ENCODE measurements at places on chromosomes 2 and 18.

DNA sequence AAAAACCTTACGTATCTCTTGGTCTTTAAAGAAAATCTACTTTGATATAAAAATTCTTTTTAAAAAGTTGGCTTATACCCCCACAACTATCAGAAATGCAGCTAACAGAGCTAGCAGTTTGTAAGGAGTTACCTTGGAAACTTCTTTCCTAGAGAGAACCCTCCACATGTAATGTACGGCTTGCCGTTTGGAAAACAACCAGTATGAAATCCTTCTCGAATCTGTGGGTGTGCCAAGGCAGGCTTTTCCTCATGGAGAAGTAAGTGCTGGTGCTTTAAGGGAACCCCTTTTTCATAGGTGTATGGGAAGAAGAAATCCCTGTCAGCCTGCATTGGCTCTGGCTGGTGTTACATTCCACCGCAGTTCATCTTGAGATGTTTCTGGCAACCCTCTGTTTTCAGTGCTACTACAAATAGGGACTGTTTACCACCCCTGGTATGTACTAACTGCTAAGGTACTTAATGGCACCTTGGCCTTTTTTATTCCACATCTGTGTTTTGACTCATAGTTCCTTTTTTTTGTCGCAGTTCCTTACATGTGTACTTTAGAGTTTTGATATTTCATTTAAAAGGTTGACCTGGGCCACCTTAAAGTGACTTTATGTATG lies 248.4 kb downstream of the FHOD3 start:
- no peak for DNase-seq

GRCh38 chr2:237861875-237862527 lies 2.6 kb downstream of the RAMP1 start:
- no peak for DNase-seq

DNA sequence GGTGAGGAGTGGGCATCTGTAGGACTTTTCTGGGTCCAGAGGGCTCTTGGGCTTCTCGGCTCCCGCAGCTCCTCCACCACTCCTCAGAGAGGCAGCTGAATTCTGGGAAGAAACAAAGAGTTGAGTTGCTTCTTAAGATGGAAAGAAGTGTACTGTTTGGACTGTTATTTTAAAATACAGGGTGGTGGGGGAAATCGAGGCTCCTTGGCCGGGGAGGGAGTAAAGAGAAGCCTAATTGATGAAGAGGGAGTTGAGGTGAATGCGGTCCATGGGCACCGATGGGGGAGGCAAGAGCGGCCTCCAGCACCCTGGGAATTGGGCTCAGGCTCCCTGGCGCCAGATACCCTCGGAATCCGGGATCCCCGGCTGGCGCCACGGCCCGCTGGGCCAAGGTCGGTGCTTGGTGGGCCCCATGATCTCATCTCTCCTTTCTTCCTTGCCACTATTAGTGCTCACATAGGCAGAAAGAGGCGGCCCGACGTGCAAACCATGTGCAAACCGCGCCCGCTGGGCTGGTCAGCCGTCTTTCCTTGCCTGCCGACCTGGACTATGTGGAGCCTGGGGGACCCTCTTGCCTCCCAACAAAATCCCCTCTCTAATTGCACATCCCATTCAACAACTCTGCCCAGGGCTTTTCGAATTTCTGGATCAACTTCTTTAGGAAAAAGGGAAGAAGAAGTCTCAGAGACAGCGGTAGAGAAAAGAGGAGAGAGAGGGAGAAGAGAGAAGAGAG lies 604 bp upstream of the SIX3 start:
- DNase-seq, result no peak

GRCh38 chr2:46066116-46066515 lies 231.1 kb upstream of the EPAS1 start:
- no peak for DNase-seq

DNA sequence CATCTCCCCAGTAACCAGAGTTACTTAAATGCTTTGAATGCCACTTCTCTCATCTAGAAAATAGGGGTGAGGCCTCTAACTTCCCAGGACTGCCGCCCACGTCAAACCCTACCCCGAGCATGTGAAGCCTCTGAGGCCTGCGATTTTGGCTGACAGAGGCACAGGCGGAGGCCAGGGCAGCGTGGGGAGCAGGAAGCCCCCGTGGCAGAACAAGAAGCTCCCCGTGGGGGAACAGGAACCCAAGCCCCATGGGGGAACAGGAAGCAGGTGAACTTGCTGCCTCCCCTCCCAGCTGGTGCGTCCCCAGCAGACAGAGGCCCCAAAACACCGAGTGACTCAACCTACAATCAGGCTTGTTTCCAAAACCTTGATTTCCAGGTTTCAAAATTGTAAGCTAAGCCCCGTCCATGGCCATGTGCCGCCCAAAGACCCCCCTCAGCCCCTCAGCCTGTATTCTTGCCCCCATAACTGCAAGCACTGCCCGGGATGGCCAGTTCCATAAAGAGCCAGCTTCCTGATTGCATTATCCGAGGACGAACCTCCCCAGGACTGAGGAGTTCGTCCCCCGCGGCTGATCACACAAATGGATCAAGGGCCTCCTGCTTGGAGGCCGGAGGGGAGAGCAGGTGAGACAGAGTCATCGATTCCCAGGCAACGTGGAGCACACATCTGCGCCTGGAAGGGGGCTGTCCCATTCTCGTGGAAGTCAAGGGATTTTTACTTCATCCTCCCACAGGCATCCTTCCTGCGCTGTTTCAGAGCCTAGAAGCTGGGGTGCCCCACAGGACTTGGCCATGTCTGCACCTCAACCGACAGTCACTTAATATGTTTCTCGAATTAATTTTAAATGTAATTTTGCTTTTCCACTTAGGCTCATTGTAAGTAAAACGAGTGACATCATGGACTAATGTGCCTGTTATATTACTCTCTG lies 36.3 kb upstream of the CTDP1 start:
- no peak for DNase-seq

All from bronchial epithelial cell (primary cell).